ENCODE measurements at places on chromosomes 5 and 9.

DNA sequence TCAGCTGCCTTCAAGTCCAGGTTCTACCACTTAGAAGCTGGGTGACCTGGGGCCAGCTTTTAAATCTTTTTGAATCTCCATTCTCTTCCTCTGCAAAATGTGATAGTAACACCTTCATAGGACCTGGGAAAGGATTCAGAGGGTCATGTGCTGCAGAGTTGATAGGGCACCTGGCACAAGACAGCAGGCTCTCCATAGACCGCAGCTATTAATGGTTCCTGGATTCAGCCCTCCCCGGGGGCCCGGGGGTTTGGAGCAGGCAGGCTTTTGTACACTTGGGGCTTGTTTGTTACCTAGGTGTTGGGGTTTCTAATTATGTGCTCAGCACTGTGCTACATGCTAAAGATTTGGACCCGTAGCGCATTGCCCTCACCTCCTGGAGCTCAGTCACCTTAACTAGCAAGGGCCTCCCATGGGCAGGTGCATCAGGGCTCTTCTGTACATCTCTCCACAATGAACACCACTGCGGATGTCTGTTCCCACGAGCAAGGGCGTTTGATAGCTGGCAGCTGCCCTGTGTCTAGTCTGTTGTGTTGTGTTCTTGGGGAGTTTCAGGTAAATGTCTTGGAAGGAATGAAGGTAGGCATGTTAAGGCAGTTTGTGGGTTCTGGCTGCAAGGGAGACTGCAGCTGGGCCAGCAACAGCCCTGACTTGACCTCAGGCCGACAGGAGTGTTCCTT, 12.1 kb downstream of the PRRC2B start:
- no peak for DNase-seq

DNA sequence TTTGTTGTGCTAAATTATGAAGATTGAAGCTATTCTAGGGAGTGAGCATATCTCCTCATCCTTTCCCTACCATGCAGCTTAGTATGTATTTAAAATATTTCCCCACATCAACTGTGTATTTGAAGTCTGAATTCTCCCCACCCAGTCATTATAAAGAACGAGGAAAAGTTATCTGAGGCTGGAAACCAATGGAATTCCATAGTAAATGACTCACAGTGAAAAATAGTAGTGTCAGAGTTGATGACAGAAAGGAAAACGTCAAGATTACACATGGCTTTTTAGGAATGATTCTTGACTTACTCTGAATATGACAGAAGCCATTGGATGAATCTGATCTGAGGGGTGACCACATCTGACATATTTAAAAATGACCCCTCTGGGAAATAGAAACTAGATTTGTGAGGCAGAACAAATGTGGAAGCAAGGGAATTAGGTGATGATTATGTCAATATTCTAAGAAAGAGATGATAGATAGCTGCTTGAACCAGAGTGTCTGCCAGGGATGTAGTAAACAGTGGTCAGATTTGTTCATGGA, 1768.9 kb upstream of the CDH9 start:
- DNase-seq: peak; percentile 15

GRCh38 chr5:77844373-77844622, 68.2 kb upstream of the TBCA start:
- DNase-seq: no peak

- no peak for DNase-seq
These were observed 5.0 kb upstream of the GSN start for GRCh38 chr9:121262953-121263352.

GRCh38 chr5:139446956-139447779, 7.8 kb upstream of the DNAJC18 start:
- DNase-seq: peak; percentile 17

DNA sequence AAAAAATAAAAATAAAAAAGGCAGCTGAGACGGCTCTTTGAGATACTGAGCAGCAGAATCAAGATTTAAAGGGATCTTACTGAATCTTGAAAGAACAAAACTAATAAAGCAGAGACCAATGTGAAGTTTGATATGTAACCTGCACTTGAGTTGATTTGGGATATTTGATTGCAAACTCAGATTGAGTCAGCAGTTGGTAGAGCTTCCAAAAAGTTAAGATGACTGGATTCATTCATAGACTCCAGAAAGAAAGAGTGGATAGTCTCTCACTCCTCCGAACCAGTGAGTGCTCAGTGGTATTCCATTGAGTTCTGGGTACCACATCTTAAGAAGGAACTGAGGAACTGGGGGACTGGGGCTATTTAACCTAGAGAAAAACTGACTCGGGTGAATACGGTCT, 52.7 kb upstream of the TESK1 start:
- DNase-seq: no peak

GRCh38 chr5:117411701-117412100, 837.1 kb upstream of the SEMA6A start:
- no peak for DNase-seq

GRCh38 chr9:89022001-89022759, 30.9 kb downstream of the S1PR3 start:
- peak; percentile 24 for DNase-seq

- DNase-seq: no peak
These were observed 148.0 kb upstream of the ADRA1B start for GRCh38 chr5:159768243-159768642.

DNA sequence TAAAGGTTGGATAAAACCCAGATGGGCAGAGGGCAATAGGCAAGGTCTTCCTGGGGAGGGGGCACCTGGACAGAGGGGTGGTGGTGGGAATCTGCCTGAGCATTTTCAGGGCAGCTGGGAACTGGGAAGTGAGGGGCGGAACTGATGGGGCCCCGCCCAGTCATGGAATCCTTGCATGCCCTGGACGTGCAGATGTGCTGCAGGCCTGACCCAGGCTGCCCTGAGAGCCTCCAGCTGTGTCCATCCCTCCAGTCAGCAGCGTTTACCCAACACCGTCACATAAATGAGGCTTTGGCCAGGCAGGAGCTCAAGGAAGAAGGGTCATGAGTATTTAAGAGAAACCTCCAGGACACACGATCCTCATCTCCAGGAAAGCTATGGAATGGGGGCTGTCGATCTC, 70.3 kb downstream of the DAB2IP start:
- DNase-seq: no peak
